ENCODE measurements at places on chromosomes 12 and 14.

GRCh38 chr14:101520621-101521472 lies 40.4 kb upstream of the DIO3 start:
- no peak for DNase-seq

GRCh38 chr14:21097636-21098075 lies 799 bp downstream of the ZNF219 start:
- no peak for DNase-seq

GRCh38 chr12:2833810-2834209 lies 1.0 kb downstream of the NRIP2 start:
- no peak for DNase-seq

DNA sequence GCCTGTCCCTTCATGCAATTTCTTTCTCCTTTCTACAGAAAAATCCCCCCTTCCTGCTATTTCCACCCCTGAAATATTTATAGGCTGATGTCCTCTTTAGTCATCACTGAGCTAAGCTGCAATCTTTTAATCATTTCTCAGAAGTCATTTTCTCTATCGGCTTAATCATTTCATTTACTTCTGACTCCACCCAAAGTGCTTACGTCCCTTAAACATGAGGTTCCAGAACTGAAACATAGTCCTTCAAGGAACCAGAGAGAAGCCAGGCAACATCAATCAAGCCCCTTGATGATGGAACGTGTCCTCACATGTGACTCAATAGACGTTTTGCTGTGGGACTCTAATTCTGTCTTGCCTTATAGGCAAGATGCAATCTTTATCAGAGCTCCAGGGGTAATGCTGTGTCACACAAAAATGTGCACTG lies 148.7 kb upstream of the KRR1 start:
- no peak for DNase-seq

- no peak for DNase-seq
Measured at GRCh38 chr14:21106176-21106497, 5.3 kb downstream of the TMEM253 start.

- DNase-seq = no peak
Measured at GRCh38 chr12:76813265-76813664, 49.4 kb downstream of the ZDHHC17 start.

- DNase-seq = no peak
Measured at GRCh38 chr12:53418221-53418620, 5.4 kb upstream of the AMHR2 start.

DNA sequence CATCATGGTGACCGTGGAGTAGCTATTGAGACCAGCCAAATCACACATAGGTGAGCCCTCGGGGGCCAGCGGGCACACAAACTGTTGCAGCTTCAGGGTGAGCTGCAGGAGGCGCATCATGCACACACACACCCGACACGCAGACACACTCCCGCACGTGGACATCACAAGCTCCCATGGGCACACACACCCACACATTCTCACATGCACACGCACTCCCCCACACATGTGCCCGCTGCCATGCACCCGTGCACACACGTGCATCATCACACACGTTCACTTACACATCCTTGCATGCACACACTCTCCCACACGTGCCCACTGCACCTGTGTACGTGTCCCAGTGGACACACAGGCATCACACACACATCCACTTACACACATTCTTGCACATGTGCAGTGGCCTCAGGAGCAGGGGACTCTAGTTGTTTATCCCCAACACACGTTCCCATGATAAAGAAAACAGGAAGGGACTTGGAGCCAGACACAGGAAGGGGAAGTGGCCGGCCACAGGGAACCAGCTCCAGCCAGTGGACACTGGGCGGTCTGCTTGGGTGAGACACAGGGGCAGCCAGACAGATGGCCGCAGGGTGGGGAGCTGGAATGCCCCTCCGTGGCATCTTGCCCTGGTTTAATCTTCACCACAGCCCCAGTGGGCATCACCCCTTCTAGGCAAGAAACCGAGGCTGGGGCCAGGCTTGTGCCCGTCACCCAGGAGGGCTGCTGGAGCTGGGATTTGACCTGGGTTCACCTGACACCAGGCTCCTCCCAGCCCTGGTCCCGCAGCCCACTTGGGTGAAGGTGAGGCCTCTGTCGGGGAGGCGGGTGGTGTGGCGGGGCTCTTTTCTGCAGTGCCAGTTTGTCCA lies 49.7 kb downstream of the CYP46A1 start:
- no peak for DNase-seq

- no peak for DNase-seq
Measured at GRCh38 chr12:41460906-41461305, 272.8 kb downstream of the PDZRN4 start.

DNA sequence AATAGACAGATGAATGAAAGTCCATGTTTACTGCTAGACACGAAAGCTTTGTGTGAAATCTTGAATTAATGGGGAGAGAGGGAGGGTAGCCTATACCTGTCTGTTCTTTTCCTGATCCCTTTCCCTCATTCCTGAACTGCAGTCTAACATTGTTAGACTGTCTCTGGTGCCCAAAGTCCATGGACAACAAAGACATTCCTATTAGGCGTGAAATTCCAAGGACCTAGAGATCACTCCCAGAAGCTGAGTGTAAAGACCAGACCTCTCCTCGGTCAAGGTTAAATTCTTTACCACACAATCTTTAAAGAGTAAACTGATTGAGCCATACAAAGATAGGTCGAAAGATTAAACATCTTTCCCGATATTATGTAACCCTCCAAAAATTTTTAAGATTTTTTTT lies 270.7 kb upstream of the GARIN2 start:
- no peak for DNase-seq

DNA sequence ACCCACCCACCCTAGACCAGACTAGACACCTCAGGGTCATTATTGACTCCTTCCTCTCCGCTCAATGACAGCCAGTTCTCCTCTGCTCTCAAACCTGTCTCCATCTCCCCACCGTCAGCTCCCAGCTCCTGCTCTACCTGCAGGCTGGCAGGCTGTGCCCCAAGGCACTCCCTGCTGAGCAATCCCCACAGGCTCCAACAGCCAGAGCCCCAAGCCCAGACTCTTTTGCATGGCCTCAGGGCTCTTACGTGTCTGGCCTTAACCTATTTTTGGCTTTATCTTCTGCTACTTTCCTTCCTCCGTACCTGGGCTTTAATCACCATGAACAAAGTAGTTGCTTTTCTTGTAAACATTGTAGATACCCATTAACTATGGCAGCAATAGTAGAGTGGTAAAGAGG lies 162.9 kb upstream of the PRMT8 start:
- DNase-seq = no peak

- DNase-seq = no peak
Measured at GRCh38 chr14:55303125-55303499, 31.9 kb downstream of the FBXO34 start.

- peak; percentile 45 for DNase-seq
Measured at GRCh38 chr14:73245480-73246325, 8.4 kb downstream of the PAPLN start.

DNA sequence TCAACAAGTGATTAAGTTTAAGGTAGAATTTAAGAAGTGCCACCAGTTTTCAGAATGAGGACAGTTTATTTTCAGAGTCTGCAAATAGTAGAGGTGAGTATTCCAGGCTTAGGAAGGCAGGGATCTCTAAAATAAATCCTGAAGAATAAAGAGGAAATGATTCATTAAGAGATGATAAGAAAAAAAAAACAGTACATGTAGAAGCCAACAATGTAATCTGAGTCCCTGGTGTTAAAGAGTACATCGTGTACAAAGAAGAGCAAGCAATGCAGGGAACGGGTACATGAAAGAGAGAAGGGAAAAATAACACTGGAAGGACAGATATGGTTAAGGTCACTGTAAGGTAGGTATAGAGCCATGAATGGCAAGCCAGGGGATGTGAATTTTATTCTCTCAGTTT lies 95.2 kb upstream of the FOXG1 start:
- DNase-seq = no peak

DNA sequence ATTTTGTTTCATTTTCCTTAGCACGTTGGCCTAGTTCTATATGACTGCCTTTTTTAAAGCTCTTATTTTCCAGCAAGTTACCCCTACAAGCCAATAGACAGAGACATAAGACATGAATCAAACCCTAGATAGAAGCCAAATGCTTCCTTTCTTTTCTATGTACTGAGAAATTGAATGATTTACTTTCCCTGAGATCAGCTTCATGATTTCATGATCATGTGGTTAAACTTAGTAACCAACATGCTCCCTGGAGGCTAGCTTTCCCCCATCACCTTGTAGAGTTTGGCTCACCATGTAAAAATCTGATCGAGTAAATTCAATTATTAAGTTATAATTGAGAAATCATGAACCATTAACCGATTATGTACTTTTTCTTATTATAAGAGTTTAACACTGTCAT lies 148.1 kb upstream of the LRIG3 start:
- no peak for DNase-seq

DNA sequence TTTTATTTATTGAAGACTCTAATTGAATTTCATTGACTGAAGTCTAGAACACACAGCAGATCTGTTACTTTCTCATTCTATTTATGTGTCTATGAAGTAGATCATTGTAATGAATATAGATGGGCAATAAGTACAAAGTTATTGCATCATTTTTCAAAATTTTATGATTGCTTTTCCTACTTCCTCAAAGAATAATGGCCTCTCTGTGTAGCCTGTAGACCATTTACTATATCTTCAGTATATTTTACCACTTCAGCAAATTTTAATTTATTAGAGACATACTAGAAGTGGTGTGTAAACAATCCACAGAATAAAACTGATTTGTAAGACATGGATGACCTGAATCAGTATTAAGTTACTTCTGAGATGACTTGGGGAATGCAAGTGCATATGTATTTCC lies 291.7 kb upstream of the FAR2 start:
- DNase-seq = no peak

GRCh38 chr12:128606051-128606450 lies 217.7 kb downstream of the SLC15A4 start:
- DNase-seq = no peak

- DNase-seq = no peak
Measured at GRCh38 chr14:90544566-90544965, 147.7 kb downstream of the CALM1 start.

GRCh38 chr14:93121030-93121834 lies 5.5 kb upstream of the ITPK1 start:
- no peak for DNase-seq

DNA sequence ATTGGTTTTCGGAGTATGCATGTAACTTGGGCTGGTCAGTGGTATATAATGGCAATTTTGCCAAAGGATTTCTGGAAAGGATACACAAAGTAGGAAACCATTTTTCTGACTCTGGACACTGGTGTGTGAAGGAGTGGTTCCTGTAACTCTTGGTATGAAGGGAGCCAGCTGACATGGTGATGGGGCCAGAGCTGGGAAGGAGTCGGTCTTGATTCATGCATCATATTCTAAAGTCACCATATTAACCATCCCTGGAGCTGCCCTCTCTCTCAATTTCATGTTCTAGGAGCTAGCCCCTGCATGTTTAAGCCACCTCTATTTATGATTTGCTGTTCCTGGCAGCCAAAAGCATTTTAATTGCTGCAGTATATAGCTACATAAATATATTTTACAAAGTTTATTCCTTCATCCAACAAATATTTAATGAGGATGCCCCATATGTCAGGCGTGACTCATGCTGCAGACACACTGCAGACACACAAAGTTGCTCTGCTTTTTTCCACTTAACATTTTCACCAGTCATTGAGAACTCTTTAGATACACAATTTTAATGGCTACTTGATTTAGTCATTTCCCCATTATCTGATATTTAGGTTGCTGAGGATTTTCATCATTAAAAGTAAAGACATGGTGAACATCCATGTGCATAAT lies 78.7 kb upstream of the PSMC1 start:
- no peak for DNase-seq

- DNase-seq = peak; percentile 63
Measured at GRCh38 chr14:55580470-55581341, 699 bp downstream of the KTN1 start.

DNA sequence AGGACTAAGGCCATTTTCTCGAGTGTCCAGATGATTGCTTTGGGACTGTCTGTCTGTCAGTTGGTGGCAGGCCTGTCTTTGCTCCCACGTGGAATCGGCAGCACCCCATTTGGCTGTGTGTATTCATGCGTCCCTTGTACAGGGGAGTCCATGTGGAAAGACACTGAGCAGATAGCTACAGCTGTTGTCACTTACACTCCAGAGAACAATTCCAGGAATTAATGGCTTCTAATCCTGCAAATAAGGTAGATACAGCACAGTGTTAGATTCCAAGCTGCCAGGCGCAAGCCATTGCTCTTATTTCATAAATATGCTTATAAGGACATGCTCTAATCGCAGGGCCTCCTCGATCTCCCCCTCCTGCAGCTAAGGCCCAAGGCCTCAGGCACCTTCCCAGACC lies 208.8 kb downstream of the VRK1 start:
- DNase-seq = no peak

GRCh38 chr12:71392521-71393145 lies 47.0 kb upstream of the LGR5 start:
- peak; percentile 14 for DNase-seq

GRCh38 chr12:12482150-12482761 lies 80.4 kb downstream of the DUSP16 start:
- peak; percentile 21 for DNase-seq

DNA sequence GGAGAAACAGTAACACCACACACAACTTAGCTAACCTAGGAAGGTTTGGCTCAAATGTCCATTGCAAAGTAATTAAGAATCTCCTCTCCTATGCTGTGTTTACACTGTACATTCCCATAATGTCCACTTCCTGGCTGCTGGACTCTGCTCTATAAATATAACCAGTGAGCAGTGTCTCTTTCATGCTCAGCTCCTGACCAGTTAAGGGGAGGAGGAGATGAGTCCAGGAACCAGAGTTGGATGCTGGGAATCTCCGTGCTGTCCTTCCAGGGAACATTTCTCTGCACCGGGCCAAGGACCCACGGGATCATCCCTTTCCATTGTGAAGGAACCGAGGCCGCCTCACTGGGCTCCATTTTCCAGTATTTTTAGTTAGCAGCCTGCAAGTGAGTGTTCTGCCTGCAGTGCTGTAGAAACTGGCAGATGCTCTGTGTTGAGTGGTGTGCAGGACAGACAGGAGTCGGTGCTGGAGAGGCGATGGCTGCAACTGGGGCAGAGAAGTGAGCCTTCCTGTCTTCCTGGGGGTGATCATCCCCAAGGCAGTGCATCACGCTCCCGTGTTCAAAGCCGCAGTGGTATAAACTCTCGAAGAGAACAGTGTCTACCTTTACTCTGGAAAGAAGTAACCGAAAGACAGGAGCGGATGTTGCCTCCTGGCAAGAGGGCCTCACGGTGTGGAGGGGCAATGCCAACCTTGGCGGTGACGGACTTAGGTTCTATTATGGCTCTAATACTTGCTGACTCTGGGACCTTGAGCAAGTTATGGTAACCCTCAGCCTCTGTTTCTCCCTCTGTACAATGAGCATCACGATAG lies 195.5 kb downstream of the CACNA1C start:
- no peak for DNase-seq

DNA sequence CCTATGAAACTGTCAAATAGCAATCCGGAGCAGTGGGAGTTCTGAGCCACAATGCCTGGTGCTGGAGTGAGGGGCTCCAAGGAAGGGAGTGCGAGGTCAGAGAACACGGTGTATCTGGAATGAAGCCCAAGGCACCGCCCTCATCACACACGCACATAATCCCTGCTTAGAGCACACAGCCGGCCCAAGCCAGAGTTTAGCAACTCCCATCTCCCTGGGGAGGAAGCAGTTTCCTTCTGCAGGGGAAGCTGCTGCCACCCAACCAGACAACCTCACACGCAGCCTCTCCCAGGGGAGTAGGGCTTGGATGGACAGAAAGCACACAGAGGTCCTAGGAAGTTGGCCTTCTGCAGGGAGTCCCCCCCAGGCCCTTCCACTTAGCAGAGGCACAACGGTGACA lies 31.3 kb downstream of the ACTN1 start:
- DNase-seq = no peak
